ENCODE measurements at places on chromosomes 1 and 21. TPM values are rescaled to one million over a fixed set of nuclear protein-coding genes. Genes with fewer than 3 reads are reported as not detected.

The CAMK1G gene
- 1.8 TPM for total RNA-seq

- no peak for DNase-seq
- H3K4me3 ChIP-seq: no peak overlapping the region
- H3K4me1 ChIP-seq: no peaks in the 10 kb centered on the region
Measured at GRCh38 chr1:199550199-199551065, 477.1 kb upstream of the NR5A2 start.

- H3K27ac ChIP-seq: no peak overlapping the region
- peaks cover 8% of the 10 kb centered on the region for H3K4me1 ChIP-seq
- H3K27me3 ChIP-seq: peaks cover 71% of the 10 kb centered on the region
Measured at GRCh38 chr1:161730050-161730564, 8.8 kb downstream of the FCRLB start.

The VASH2 gene
- 8.7 TPM for total RNA-seq

GRCh38 chr1:30842697-30843354 lies 65.7 kb downstream of the SDC3 start:
- peak overlapping the region; percentile 41 for H3K4me3 ChIP-seq
- H3K36me3 ChIP-seq: no peaks in the 10 kb centered on the region
- H3K4me1 ChIP-seq: peaks cover 87% of the 10 kb centered on the region
- no peak overlapping the region for H3K27ac ChIP-seq

- no peak overlapping the region for H3K4me3 ChIP-seq
- no peak overlapping the region for H3K27ac ChIP-seq
- no peaks in the 10 kb centered on the region for H3K27me3 ChIP-seq
- no peak for DNase-seq
- no peaks in the 10 kb centered on the region for H3K4me1 ChIP-seq
Measured at GRCh38 chr21:24339406-24339805, 1267.9 kb downstream of the MRPL39 start.

DNA sequence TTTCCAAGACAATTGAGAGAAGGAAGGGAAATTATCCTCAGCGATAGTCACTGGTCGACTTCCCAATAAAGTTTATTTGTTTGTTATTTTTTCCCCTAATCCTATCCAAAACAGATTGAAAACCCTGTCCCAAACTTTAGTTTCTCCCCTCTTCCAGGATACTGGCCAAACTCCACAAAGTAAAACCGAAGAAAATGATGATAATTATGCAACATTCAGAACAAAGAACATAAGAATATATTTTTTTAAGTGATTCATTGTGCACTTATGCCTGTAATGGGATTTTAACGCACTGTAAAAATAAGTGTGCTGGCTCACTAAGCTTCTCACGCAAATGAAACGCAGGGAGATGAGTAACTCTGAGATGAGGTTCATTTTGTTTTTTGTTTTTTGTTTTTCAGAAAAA lies 6.0 kb downstream of the GLIS1 start:
- no peak overlapping the region for H3K27ac ChIP-seq
- no peak overlapping the region for H3K4me3 ChIP-seq
- peaks cover 67% of the 10 kb centered on the region for H3K27me3 ChIP-seq
- H3K36me3 ChIP-seq: no peaks in the 10 kb centered on the region
- no peak for DNase-seq

The SPATA21 gene
- not detected for total RNA-seq

- no peak overlapping the region for H3K4me3 ChIP-seq
- no peak overlapping the region for H3K27ac ChIP-seq
- H3K4me1 ChIP-seq: no peaks in the 10 kb centered on the region
- DNase-seq: no peak
- no peaks in the 10 kb centered on the region for H3K36me3 ChIP-seq
Measured at GRCh38 chr1:112337028-112337531, 58.9 kb upstream of the CTTNBP2NL start.

The PRMT6 gene
- 33.4 TPM for total RNA-seq

DNA sequence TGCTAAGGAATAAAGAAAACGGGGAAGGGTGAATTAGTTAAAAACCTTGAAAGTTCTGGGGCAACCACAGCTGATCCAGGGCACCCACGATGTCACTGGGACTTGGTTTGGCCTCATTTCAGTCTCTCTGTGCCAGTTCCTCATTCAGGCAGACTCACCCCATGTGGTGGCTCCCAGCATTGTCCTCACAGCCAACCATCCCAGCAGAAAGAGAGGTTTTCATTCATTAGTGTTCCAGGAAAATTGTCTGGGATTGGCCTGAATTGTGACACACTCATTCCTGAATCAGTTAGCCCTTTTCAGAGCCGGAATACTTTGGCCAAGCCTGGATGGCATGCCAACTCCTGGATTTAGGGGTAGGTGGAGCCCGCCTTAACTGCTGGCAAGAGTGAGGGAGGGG lies 367.7 kb downstream of the PRDM2 start:
- no peak overlapping the region for H3K4me3 ChIP-seq
- no peak overlapping the region for H3K27ac ChIP-seq
- DNase-seq: no peak
- H3K27me3 ChIP-seq: peaks cover 5% of the 10 kb centered on the region
- no peaks in the 10 kb centered on the region for H3K4me1 ChIP-seq
- no peaks in the 10 kb centered on the region for H3K36me3 ChIP-seq

DNA sequence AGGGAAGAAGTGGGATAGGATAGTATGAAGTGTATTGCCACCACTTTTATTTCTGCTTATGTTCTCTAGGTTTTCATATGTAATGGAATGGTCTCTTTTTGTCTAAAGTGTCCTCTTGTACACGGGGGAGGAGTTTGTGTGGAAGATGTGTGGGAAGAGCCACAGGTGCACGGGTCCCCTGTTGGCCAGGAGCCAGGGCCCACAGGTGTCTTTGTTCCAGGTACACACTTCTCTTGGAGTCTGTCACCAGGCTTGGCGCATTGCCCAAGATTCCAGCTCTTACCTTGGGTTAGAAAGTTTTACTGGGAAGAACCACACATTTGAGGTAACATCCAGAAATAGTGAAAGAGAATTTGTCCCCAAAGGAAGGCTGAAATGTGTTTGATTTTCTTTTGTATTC lies 10.5 kb downstream of the TENT5C start:
- H3K4me1 ChIP-seq: no peaks in the 10 kb centered on the region
- no peaks in the 10 kb centered on the region for H3K36me3 ChIP-seq
- peaks cover 6% of the 10 kb centered on the region for H3K27me3 ChIP-seq
- no peak overlapping the region for H3K4me3 ChIP-seq
- no peak overlapping the region for H3K27ac ChIP-seq

Data from neural crest cell (in vitro differentiated cells).